ENCODE measurements at places on chromosomes 6 and 20. TPM values are rescaled to one million over a fixed set of nuclear protein-coding genes. Genes with fewer than 3 reads are reported as not detected.

The RGS17 gene
- total RNA-seq: 1.6 TPM

The SNRPB gene
- 177 TPM for total RNA-seq

The MATN4 gene
- total RNA-seq: 0.16 TPM

The SEL1L2 gene
- total RNA-seq: not detected

The CCM2L gene
- total RNA-seq: 1.2 TPM

The CCDC167 gene
- total RNA-seq: 24.5 TPM

The PAX1 gene
- not detected for total RNA-seq
